Kidney (tissue), 22 donors: ENCODE measurements at places on chromosomes 11 and 22. TPM values are rescaled to one million over a fixed set of nuclear protein-coding genes. Genes with fewer than 3 reads are reported as not detected.

GRCh38 chr11:5339771-5340322, 3.5 kb downstream of the OR51B5 start:
- DNase-seq: no peak
- H3K4me1 ChIP-seq: no peaks in the 10 kb centered on the region

The TTC36 gene
- 1.1 TPM for total RNA-seq

GRCh38 chr11:79942646-79943045, 501.8 kb upstream of the TENM4 start:
- H3K4me1 ChIP-seq: no peaks in the 10 kb centered on the region
- no peak overlapping the region for H3K27ac ChIP-seq
- DNase-seq: no peak
- H3K4me3 ChIP-seq: no peak overlapping the region
- H3K27me3 ChIP-seq: no peaks in the 10 kb centered on the region

The POU2AF2 gene
- not detected for total RNA-seq

DNA sequence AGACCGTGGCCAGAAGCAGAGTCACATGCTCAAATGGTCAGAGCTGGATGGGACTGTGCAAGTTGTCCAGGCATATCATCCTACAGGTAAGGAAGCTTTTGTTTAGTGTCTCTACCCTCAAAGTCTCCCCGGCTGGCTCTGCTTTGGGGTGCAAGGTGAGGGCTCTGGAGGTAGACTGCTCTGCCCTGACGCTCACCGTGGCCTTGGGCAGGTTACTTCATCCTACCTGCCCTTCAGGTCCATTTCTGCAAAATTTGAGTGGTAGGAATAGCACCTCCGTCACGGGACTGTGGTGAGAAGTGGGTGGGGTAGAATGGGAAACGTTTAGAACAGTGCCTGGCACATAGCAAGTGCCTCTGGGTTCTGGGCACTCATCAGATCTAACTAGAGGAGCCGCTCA, 42.2 kb downstream of the NAT10 start:
- no peak for DNase-seq
- H3K27me3 ChIP-seq: no peaks in the 10 kb centered on the region
- H3K4me3 ChIP-seq: no peak overlapping the region
- peaks cover 2% of the 10 kb centered on the region for H3K36me3 ChIP-seq
- H3K27ac ChIP-seq: no peak overlapping the region

The CSRP3 gene
- not detected for total RNA-seq

- H3K36me3 ChIP-seq: no peaks in the 10 kb centered on the region
- no peaks in the 10 kb centered on the region for H3K27me3 ChIP-seq
- no peak overlapping the region for H3K4me3 ChIP-seq
- no peak overlapping the region for H3K27ac ChIP-seq
These were observed 40.9 kb downstream of the EXT2 start for GRCh38 chr11:44136176-44136945.

DNA sequence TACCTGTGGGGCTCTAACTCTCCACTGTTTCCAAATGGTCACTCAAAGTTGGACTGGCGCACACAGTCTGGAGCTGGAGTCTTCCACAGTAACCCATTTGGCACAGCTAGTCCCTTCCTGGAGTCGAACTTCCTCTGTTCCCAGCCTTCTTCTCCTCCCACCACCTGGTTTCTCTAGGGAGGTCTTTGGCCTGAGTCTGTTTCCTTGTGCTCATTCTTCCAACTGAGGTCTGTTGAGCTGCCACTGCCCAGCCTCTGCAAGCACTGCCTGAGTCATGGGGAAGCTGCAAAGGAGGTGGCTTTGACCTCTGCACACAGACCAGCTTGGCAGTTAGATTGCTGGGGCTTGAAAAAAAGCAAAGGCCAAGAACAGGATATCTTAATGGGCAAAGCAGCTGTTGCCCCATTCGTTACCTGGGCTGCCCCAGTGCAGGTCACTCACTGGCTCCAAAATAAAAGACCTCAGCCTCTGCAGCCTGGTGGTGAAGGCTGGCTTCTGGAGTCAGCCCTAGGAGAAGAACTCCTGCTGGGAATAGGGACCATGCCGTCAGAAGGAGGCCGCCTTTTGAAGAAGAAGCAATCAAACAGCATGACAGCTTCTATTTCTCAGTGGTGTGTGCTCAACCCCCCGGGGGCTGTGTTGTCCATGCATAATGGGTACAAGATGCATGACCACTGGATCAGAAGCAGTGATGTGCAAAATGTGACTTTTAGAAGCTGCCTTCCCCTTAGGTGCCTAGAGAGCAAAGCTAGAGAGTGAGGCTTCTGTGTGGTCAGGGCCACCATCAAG, 3.0 kb downstream of the ADAMTS15 start:
- H3K27ac ChIP-seq: no peak overlapping the region
- no peak for DNase-seq
- peaks cover 16% of the 10 kb centered on the region for H3K4me1 ChIP-seq

The KIAA1671 gene
- total RNA-seq: 65.2 TPM

- no peak for DNase-seq
- no peaks in the 10 kb centered on the region for H3K36me3 ChIP-seq
- H3K27me3 ChIP-seq: no peaks in the 10 kb centered on the region
These were observed 23.8 kb downstream of the MRPL23 start for GRCh38 chr11:1970956-1971355.

The OR5M3 gene
- total RNA-seq: not detected
